ENCODE measurements at places on chromosomes 5 and 9.
A peak's percentile ranks its signal among the peaks of the same experiment; 100 is the strongest.

DNA sequence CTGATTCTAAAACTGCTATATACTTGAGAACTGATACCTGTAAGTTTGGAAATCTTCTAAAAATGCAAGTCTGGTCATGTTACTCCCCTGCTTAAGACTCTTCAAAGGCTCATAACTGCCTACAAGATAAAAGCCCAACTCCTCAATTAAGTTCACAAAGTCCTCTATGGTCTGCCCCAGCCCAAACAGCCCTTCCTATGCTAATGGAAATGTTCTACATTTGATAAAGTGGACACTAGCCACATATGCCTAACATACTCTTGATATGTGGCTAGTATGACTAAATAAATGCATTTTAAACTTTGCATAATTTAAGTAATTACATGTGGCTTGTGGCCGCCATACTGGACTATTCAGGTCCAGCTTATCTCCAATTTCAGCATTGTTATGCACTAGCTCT, 204.5 kb downstream of the AP3B1 start:
- DNase-seq, result no peak

DNA sequence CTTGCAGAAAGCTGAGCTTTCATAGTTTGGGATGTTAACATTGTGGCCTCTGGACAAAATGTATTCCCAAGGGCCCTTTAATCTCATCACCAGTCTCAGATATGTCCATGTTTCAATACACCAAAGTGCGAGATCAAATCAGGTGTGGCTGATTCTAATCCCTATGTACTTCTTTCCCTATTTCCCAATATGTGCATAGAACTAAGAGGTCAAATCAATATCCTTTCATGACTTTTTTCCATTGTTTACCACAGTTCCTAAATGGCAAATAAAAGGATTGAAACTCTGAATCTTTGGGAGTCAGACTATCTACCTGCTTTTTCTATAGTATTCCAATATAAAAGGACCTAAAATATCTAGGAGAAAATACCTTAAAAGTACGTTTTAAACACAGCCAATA, 105.0 kb downstream of the FBXO38 start:
- no peak for DNase-seq

DNA sequence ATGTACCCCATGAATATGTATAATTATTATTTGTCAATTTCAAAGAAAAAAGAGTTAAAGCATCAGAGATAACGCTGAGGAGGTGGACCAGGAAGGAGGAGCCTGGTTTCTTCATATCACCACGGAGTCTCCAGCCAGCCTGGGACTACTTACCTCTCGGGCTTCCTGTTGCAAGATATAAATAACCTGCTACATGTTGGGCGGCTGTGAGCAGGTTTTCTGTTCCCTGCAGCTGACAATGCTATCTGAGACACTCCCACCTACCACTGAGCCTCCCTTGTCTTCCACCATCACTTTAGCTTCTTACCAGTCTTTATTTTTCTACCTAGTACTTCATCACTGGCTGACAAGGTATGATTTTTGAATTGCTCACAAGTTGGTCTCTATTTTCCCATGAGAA, 102.7 kb upstream of the CPEB4 start:
- DNase-seq, result no peak

GRCh38 chr9:108103046-108103693, 613.6 kb upstream of the KLF4 start:
- DNase-seq, result no peak

DNA sequence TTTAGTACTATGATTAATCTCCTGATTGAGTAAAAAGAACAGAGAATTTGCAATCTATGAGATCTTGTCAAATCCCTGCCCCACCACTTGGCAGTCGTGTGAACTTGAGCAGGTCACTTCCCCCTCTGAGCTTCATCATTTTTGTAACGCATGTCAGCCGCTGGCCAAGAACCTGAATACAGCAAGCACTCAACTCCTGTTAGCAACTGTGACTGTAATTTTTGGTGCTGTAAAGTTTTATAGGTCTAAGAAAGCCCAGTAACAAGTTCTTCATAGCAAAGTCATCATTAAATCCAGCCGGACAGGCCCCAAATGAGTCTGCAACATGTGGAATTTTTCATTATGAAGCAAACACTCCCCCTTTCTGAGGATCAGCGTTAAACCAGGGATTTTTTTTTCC, 49.4 kb downstream of the DRD1 start:
- no peak for DNase-seq

- DNase-seq, result no peak
Measured at GRCh38 chr9:129456549-129457324, 164.2 kb downstream of the C9orf50 start.

DNA sequence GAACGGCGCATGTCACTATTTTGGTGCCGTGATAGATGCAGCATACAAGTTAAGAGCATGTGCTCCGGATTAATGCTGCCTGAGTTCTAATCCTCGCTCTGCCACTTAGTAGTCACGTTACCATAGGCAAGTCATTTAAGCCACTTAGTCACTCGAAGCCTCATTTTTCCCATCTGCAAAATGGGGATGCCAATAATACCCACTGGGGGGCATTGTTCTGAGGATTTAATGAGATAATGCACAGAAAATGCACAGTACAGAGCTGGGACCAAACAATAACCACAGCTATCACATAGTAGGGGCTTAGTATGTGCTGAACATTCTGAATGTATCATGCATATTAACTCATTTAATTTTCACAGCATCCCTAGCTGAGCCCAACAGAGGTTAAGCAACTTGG, 9.1 kb downstream of the NIPAL4 start:
- no peak for DNase-seq

GRCh38 chr5:151745071-151745705, 13.2 kb downstream of the ATOX1 start:
- peak; percentile 24 for DNase-seq

DNA sequence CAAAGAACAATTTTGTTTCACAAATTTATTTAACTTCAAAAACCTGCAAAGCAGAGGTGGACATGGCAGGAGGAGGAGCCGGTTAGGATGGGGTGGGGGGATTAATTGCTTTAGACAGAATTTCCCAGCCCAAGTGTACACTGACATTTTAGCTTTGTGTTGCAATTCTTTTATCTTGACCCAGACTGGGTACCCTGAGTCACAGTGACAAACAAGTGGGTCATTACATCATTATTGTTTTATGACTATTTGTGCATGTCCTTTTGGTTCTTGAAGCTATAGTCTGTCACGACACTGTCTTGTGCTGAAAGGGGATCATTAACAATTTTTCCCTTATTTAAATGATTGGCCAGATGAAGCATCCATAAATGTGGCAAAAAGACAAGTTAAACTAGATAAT, 84.5 kb upstream of the VCAN start:
- DNase-seq, result no peak

DNA sequence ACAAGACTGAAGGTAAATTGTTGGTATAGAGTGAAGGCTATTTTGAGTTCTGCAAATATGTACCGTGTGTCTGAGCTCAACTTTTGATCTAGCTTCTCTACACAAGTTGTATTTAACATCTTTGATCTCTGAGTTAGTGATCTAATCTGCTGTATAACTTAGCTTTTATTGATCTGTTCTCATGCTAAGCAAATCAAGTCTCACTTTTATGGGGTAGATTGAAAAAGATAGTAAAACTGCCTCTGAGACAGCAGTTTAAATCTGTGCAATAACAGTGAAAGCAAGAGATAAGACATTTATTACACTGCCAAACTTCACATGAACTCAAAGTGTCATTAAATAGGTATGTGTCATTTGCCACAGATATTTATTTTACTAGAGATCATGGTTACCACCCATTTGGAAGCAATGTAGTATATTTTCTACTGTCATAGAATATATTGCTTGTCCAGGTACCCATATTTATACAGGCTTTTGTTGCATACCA, 477.3 kb downstream of the ISL1 start:
- DNase-seq, result no peak

GRCh38 chr5:169307646-169308045, 6.7 kb upstream of the SLIT3 start:
- no peak for DNase-seq

GRCh38 chr9:132312873-132313272, 41.9 kb downstream of the SETX start:
- no peak for DNase-seq

GRCh38 chr5:59813761-59814536, 79.6 kb downstream of the PDE4D start:
- no peak for DNase-seq

DNA sequence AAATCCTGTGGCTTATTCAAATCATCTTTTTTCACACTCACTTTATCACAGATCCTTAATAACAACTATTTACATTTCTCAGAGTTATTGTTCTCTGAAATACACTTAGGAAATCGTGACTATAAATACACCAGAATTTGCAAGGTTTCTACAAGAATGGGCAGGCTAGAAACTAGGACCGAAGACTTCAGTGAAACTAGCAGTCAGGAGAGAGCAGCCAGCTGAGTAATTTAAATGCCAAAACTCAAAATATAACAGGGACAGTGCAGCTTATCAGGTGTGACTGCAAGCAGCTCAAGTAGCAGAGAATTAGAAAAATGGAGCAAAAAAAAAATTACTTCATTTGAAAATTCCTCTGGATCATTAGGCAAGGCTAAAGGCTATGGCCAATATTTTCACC, 719.3 kb upstream of the ZNF608 start:
- no peak for DNase-seq

DNA sequence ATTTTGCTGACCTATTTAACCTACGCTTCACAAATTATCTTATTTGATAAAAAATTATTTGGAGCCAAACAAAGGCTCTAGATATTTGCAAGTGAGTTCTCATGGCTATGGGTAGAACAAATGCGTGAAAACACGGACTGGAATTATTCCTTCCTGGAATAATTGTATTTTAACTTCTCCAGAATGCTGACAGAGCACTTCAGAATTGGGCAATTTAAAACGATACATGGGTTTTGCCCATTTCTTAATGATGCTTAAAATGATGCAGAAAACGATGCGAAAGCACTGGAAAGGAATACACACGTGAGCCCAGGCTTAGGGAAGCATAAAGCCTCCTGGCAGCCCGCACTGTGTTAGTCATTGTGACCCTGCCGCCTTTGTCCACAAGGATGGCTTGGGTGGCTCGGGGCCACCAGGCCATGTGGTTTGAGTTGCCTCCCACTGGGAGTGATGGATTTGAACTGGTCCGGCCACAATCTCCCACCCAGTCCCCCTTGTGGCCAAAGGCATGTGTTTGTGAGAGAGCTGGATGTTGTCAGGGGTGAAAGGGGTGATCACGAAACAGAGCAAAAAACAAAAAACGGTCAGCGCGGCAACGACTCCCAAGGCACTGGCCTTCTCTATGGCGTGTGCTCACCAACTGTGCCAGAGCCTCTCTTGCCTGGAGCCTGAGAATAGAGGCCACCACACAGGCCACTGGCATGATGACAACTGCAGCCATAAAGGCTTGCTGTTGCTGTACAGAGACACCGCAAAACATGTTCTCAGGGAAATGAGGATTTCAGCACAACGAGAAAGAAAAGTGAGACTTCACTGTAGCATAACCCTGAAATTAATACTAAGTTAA, 234.2 kb upstream of the ADAMTS16 start:
- no peak for DNase-seq

GRCh38 chr9:111301195-111301594, 28.8 kb downstream of the OR2K2 start:
- no peak for DNase-seq

- DNase-seq, result no peak
Measured at GRCh38 chr5:73346878-73347408, 101.6 kb downstream of the FOXD1 start.

DNA sequence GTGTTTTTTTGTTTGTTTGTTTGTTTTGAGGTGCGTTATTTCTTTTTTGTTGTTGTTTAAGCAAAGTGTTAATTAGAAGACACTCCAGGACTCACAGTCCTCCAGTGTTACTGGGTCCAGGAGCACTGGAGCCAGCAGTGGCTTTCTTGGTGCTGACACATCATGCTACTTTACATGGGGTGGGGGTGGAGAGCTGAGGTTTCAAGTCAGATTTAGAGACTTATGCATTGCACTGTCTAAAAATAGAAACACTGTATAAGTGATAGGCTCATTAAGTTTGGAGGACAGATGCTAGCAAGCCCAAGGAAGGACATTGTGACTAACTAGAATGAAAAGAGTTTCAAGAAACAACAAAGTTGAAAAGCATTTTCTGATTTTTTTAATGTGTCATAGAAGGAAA, 2209.2 kb downstream of the MAT2B start:
- DNase-seq, result no peak

DNA sequence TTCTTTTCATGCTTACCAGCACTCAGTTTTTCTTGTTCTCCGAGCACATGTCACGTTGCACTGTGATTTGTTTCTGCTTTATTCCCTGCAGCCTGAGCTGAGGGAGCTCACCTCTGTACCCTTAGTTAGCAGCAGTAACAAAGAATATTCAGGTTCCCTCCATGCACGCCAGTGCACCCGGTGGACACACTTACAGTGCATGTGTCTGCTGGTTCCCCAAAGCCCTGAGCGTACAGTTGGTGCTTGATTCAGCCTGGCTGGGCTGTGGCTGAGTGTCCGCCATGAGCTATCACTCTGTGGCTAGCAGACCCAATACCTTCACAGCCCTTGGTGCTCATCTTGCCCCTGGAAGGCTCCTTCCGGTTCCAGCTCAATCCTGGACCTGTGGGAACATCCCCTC, 93.5 kb downstream of the MVB12B start:
- DNase-seq, result no peak

- no peak for DNase-seq
Measured at GRCh38 chr5:51345106-51345505, 38.1 kb upstream of the ISL1 start.

- DNase-seq, result no peak
Measured at GRCh38 chr5:43643327-43643726, 40.3 kb downstream of the NNT start.

GRCh38 chr5:33210978-33211377, 229.8 kb upstream of the TARS1 start:
- DNase-seq, result no peak

DNA sequence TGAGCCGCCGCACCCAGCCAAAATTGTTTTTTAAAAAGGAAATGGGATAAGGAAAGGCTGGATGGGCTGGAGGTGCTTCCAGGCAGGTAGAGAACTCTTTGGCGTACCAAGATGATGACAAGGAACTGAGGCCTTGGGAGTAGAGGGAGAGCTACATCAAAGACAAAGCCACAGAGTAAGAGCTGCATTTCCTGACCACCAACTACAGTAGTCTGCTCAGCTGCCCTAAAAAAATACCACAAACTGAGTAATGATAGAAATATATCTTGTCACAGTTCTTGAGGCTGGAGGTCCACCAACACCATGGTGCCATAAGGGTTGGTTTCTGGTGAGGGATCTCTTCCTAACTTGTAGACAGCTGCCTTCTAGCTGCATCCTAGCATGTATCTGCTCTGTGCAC, 8.2 kb downstream of the OR1K1 start:
- DNase-seq, result no peak

GRCh38 chr5:125151150-125151900, 404.9 kb upstream of the ZNF608 start:
- no peak for DNase-seq

DNA sequence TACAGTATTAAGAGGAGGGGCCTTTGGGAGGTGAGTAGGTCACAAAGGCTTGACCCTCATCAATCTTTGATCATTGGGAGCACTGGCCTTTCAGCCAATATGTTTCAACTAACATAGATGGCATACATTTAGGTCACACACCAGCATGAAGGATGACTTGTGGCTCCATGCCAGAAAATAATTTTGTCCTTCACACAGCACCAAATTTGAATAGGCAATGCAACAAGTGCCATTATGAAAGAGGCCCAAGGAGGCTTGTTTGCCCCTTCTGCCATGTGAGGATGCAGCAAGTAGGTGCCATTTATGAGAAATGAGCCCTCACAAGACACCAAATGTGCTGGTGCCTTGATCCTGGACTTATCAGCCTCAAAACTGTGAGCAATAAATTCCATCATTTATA, 81.1 kb downstream of the JAKMIP2 start:
- DNase-seq, result no peak
